A549 treated with CpdA at 1 μM for 4 hours (cell line): ENCODE measurements at places on chromosomes 1 and 21. TPM values are rescaled to one million over a fixed set of nuclear protein-coding genes. Genes with fewer than 3 reads are reported as not detected.

REN gene
- not detected in 5 replicates for total RNA-seq

GUK1 gene
- total RNA-seq: 113 to 153 TPM (median 143 TPM) in 5 replicates

CYB561D1 gene
- 3.2 to 5.0 TPM (median 4.0 TPM) in 5 replicates for total RNA-seq

GLIS1 gene
- 0.02 to 0.05 TPM in 2 of 5 replicates, not detected in the others for total RNA-seq

ANKRD34A gene
- 0.12 to 0.27 TPM (median 0.17 TPM) in 5 replicates for total RNA-seq

CTSS gene
- 14.6 to 21.0 TPM (median 17.2 TPM) in 5 replicates for total RNA-seq

DNAH14 gene
- total RNA-seq: 13.5 to 17.0 TPM (median 16.0 TPM) in 5 replicates

JTB gene
- 105 to 158 TPM (median 155 TPM) in 5 replicates for total RNA-seq

TMED5 gene
- 29.4 to 36.8 TPM (median 33.0 TPM) in 5 replicates for total RNA-seq

ACTL8 gene
- 1.2 to 1.9 TPM (median 1.7 TPM) in 5 replicates for total RNA-seq

TSPAN1 gene
- total RNA-seq: 1.6 to 3.1 TPM (median 2.6 TPM) in 5 replicates

NECTIN4 gene
- 1.2 to 2.2 TPM (median 1.3 TPM) in 5 replicates for total RNA-seq

PCSK9 gene
- total RNA-seq: 3.0 to 5.3 TPM (median 4.1 TPM) in 5 replicates

IGSF5 gene
- not detected in 5 replicates for total RNA-seq

C8B gene
- total RNA-seq: not detected in 5 replicates

EPS15 gene
- total RNA-seq: 8.8 to 16.0 TPM (median 11.2 TPM) in 5 replicates

VAMP3 gene
- total RNA-seq: 62.7 to 76.8 TPM (median 66.9 TPM) in 5 replicates
